ENCODE measurements at places on chromosomes 2 and 18.
A peak's percentile ranks its signal among the peaks of the same experiment; 100 is the strongest.

GRCh38 chr2:104853534-104854497, at the start of gene POU3F3:
TSS of gene POU3F3 (plus strand) at chr2:104854115. CDS start at chr2:104855511, 1,396 bp downstream.
- DNase-seq: peak; percentile 95

GRCh38 chr2:206642075-206643025, at the start of gene FAM237A:
TSS of gene FAM237A (plus strand) at chr2:206642487. CDS start at chr2:206644237, 1,750 bp downstream.
- peak; percentile 52 for DNase-seq

GRCh38 chr2:157815421-157815820, 60.7 kb downstream of the ACVR1 start:
- DNase-seq: no peak

GRCh38 chr2:230077851-230078547, 9.3 kb upstream of the SLC16A14 start:
- DNase-seq: no peak

- DNase-seq: no peak
These were observed 17.1 kb downstream of the FAM178B start for GRCh38 chr2:96969321-96969720.

DNA sequence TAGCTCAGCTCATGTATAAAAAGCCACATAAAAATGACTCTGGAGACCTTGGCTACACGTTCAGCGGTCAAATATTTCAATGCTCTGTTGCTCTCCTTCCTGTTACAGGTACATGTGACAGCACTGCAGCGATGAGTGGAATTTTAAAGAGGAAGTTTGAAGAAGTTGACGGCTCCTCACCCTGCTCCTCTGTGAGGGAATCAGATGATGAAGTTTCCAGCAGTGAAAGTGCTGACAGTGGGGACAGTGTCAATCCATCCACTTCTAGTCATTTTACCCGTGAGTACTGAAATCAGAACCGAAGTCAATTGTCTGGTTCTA, 125.4 kb downstream of the CSRNP3 start:
- DNase-seq: no peak

GRCh38 chr2:105671156-105671555, 73.6 kb upstream of the NCK2 start:
- DNase-seq: no peak

- no peak for DNase-seq
These were observed 4.8 kb upstream of the LYPD6B start for GRCh38 chr2:149033716-149034115.

- DNase-seq: no peak
These were observed 1.2 kb upstream of the SRBD1 start for GRCh38 chr2:45612285-45612684.

DNA sequence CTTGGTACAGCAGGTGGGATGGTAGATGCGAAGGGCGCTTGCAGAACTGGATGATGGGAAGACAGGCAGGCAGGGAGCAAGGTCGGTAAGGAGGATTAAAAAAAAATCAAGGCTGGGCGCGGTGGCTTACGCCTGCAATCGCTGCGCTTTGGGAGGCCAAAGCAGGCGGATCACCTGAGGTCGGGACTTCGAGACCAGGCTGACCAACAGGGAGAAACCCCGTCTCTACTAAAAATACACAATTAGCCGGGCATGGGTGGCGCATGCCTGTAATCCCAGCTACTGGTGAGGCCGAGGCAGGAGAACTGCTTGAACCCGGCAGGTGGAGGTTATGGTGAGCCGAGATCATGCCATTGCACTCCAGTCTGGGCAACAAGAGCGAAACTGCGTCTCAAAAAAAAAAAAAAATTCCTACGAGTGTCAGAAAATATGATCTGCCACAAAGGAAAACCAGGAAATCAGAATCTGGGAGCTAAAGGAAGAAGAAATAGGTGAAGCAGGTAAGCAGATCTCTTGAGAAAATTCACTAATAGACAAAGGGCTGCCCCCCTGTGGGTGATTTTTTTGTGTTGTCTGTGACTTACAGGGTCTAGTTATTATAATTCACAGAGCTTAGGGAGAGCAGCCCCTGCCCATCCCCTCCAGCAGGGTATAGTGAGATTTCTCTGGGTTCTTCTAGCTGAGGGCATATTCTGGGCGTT, 46.2 kb downstream of the C2orf42 start:
- DNase-seq: no peak

GRCh38 chr18:62493033-62493862, 29.6 kb upstream of the ZCCHC2 start:
- no peak for DNase-seq

DNA sequence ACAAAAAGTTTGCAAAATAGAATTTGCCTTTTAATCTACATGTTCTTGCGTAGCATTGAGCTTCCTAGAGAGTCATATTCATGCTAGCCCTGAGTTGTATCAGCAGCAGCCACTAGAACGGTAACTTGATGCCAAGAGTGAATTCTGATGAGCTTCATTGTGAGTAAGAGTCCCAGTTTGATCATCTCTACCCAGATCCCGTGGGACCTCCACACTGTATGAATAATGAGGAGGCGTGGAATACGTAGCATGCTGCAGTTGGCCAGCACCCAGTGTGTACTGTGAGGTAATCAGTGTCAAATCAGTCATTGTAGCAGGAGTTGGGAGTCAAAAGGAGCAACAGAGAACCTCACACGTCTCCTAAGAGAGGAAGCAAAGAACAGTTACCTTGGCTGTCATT, 197.9 kb downstream of the NEDD4L start:
- DNase-seq: no peak

GRCh38 chr2:197613509-197613987, 61.8 kb downstream of the RFTN2 start:
- no peak for DNase-seq

DNA sequence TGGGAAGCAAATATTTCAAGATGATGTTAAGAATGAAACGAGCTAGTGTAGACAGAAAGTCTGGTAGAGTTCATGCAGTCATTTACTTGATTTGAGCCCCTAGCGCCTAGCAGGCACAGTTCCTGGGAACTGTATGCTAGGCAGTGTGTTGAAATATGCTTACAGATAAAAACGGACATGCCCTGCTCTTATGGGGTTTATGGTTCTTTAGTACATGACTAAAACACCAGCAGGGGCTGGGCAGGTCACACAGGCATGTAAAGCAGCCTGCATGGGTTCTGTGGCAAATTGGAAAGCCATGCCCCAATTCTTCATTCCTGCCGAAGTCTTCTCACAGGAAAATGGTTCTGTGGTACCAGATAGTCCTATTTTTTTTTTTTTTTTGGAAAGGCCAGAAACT, 27.3 kb upstream of the MGAT5 start:
- DNase-seq: no peak

DNA sequence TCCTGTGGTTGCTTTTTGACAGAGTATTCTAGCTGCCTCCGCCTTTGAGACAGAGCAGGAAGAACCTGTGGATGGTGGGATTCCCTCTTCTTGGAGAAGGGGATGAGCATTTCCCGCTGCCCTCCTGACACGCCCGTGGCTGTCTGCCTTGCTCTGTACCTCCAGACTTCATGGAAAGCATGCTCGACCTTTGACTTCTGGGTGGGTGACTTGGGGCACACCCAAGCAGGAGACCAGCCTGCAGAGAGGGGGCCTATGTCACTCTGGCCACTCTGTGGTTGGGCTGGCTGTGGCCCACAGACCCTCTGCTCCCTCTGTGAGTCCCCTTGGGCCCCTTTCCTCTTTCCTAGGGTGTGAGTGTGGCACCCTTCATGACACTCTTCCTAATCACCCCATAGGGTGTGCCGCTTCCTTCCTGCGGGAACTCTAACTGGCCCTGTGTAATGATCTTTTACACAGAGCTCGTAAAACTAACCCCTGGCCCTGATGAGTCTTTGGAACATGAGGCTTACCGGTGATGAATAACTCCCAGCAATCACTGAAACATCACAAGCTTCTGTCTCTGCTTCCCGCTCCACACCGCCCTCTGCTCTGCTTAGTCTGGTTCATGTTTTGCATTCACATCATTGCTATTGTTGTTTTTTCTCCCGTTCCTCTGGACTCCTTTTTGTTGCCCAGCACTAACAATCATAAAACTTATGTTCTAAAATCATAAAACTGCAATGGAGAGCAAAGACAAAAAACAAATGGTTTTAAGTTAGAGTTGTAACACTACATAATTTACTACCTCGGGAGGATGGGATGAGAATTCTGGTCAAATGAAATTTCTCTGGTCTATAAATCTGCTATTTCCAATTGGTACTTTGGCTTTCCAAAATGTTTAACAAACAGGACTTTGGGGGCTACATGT, 101.1 kb downstream of the SH3YL1 start:
- DNase-seq: no peak

GRCh38 chr2:28567061-28567471, 71.2 kb downstream of the PLB1 start:
- DNase-seq: no peak

DNA sequence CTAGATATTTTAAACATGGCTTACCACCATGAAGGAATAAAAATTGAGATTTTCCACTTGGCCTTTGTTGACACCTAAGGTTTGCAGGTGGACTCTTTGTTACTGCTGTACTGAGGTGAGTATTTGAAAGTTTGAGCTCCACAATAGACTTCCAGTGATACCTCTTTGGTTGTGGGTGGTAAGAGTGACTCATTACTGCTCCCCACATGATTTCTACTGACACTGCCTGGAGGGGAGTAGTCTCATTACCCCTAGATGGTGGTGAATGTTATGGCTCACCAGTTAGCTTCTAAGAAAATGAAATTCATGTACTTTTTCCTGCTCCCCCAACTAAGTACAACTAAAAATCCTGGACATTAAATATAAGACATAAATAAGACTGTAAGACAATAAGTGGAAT, 1183.1 kb upstream of the TMEFF2 start:
- DNase-seq: no peak

GRCh38 chr2:41216978-41217377, 765.1 kb upstream of the SLC8A1 start:
- DNase-seq: no peak

DNA sequence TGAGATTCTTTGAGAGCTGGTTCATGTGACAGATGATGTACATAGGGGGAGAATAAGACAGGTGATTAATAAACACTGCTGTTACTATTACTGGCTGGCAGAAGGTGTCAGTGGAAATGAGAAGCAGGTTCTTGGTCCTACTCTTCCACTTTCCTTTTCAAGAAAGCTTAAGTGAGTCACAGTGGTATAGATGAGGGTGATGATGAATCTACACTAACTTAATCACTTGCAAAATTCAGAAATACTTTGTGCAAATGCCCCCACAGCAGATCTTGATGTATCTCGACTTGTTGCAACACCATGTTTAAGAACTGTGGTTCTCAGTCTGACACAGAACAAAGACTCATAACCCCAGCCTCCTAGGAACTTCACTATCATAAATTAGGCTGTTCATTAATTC, 35.9 kb upstream of the MGAT5 start:
- no peak for DNase-seq

DNA sequence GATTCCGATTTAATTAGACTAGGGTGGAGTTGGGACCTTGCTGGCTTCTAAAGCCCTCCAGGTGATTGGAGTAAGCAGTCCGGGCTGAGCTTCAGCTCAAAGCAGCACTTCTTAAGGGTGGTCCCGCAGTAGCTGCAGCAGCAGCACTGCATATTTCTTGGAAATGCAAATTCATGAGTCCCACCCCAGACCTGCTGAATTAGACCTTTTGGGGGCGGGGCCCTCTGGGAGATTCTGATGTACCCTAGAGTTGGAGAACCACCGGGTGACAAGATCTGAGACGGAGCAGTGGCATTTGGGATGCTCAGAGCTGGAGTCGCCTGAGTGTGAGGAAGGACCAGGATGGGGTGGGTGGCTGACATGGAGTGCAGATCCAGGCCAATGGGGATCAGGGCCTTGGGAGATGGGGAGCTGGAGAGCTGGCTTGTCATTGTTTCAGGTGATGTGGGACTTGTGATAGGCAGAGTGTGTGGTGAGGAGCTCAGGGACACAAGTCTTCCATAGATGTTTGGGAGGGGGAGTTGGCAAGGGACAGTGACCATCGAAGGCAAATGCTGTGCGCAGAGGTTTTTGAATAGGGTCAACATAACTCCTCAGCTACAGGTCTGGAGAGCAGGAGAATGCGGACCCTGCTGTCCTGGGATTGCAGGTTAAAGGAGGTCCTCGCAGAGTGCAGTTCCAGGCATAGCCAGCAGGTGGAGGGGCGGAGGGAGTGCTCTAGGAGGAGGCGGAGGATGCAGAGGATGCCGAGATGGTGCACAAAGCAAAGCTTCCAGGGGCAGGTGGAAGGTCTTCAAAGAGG, 130.9 kb upstream of the RAB12 start:
- peak; percentile 40 for DNase-seq

DNA sequence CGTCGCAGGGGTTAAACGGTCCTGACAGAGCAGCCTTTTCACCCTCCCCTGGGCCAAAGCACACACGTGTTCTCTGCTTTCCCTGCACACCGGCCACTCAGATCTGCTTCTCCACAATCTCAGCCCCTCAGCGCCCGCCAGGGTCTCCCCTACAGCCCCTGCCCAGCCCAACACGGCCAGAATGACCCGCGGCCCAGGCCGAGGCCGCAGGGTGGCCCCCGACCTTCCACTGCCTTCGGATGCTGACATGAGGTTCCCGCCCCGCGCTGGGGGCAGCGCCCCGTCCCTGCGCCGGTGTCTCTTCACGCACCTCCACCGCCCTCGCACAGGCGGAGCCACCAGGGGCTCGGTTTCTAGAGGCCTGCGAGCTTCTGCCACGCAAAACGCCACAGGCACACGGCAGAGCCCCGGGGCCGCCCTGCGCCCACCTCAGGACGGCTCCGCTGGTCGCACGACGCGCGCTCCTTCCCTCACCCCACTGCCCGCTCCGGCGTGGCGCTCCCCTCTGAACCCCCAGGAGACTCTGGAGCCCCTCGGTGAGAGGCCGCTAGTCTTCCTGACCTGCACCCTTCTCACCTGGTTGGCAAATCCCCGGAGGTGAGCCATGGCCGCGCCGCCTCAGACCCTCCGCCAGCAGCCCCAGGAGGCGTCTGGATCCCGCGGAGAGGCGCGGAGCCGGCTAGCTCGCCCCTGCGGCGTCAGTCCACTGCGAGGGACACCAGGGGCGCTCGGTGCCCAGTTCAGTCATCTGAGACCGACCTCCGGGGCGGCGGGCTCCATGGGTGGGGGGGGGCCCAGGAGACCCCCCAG, 749 bp downstream of the STK25 start:
- DNase-seq: no peak

DNA sequence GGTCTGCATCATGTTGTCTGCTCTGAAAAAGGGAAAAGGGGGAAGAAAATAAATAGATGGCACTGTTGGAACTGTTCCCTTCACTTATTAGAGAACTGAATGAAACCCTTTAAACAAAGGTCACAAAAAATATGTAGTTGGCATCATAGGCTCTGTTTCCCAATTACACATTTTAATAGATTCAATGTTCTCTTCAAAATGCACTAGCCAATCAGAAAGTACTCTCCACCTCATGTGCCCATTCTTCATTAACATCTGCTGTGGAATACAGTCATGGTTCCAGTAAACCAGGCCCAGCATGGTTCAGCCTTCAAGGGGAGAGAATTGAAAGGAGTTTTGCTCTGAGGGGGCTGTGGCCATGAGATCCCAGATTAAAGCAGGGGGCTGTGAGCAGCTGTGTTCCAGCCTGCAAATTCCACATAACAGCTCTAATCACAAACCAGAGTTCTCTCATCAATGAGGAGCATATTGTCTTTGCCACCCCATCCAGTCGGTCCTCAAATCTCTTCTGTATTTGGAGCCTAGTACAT, 165.9 kb upstream of the CREB1 start:
- no peak for DNase-seq

- no peak for DNase-seq
These were observed 1.4 kb downstream of the LAMA1 start for GRCh38 chr18:7116001-7116730.

Measured in iPS DF 19.7 (cell line).